Activated CD4-positive, alpha-beta T cell treated with anti-CD3 and anti-CD28 coated beads for 1 hour (primary cell): ENCODE measurements at places on chromosomes 7 and 10.

DNA sequence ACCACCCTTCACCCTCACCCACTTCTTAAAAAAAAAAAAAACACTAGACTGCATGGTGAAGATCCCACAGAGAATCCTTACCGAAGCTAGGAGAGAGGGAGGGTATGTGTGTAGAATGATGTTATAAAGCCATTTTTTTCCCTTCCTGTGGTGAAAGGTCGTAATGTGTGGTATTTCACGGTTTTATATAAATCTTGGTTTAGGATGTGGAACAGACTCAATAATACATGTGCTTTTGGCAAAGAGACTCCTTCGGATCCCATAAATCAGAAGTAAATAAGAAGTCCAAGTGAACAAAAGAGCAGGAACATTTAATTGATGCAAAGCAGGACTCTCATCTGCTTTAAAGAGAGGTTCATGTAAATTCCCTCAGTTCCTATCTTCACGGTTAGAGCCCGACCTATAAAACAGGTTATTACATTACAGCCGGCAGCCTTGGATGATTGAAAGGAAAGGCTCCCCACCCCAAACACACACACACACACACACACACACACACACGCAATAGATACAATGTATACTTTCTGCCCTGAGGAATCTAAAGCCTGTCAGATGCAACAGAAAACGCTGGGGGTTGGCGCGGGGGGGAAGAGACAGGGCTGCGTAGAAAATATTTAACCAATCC is 8.8 kb downstream of the DLX5 start:
- no peak for DNase-seq

GRCh38 chr10:110825508-110825907 is 46.2 kb upstream of the PDCD4 start:
- no peak for DNase-seq

- no peak for DNase-seq
Observed at GRCh38 chr10:34374356-34375045, 440.6 kb downstream of the PARD3 start.

GRCh38 chr10:99993701-99994689 is 15.8 kb downstream of the DNMBP start:
- peak; percentile 23 for DNase-seq

DNA sequence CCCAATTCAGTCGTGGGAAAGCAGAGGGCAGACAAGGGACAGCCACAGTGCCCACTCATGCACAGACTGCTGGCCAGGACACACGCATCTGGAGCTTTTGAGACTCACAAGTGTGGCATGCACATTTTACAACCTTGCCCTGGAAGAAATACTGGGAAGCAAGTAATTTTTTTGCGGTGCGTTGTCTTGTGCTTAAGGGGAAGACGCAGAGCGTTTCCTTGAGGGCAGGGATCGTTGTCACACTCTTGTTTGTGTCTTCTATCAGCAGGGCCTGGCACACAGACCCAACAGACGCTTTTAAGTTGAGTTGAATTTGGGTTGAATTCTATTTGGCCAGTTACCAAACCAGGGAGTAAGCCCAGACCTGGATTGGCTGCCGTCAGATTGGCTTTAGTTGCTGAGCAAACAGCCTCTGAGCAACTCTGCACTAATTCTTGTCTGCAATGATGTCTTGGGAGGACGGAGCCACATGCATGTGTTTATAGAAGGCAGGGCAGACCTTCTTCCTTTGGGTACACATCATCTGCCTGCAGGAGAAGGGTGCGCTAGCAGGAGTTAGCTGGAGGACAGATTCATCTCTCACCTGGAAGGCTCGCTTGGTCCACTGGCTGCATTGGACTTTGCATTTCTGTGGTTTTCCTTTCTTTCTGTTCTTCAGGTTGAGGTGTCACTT is 38.4 kb downstream of the IL2RA start:
- DNase-seq: no peak

DNA sequence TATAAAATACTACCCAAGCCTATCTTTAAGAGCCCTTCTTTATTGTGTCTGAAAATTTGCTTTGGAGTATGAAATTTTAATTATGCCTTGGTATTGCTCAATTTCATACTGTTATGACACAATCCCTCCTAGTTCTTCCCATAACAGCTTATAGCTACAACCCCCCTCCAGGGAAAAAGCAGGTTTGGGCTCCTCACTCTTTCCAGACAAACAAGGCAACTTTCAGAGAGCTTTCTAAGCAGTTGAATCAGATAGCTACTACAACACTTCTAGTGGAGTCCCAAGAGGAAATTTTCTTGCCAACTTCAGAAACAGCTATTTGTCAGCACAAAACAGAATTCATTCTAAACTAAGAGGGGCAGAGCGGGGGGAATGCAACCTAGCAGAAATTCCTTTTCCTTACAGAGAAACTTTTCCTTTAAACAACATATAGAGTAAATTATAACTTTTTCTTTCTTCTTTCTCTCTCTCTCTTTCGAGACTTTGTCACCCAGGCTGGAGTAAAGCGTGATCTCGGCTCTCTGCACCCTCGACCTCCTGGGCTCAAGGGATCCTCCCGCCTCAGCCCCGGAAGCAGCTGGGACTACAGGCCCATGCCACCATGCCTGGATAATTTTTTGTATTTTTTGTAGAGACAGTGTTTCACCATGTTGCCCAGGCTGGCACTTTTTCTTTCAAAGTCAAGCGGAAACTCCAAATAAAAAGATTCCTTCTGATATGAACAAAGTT is 26.0 kb upstream of the JMJD1C start:
- DNase-seq: no peak

DNA sequence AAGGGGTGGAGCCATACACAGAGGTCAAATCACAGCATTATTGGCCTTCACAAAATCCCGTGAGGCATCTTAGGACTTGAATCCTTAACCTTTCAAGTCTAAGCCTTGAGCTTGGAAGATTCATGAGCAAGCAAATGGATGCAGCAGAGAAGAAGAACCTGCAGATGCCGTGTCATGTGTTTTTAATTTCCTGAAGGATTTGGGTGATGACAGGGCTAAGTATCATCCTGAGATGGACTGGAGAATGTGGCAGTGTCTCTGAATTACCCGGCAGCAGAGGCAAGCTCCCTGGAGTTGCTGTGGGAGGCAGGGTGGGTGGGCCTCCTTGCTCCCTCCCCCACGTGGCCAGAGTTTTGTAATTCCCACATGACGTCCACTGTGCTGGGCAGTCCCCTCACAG is 50.8 kb downstream of the GCC1 start:
- DNase-seq: no peak

GRCh38 chr7:125930848-125931247 is 1001.2 kb upstream of the POT1 start:
- DNase-seq: no peak

DNA sequence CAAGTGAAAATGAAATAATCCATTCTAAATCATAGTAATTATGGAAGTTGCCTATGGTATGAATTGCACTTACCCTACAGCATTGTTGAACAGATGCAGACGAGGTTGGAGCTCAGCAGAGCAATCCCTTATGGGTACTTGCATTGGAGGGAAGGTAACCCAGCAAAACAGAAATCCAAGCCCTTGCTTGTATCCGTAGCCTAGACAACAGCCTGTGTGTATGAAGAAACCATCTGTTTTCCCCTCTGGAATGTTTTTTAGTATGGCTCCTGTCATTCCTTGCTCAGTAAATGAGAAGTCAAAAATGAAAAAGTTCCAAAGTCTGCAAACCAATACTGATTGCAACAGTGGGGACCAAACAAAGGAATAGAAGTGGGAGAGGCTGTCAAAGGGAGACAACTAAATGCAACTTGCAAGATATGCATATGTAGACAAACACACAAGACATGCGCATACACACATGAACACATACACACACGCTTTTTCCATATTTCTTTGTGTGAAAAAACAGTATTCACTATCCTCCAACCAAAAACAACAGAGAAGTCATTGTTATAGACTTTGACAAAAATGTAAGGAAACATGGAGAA is 260.8 kb downstream of the DYNC1I1 start:
- DNase-seq: no peak

DNA sequence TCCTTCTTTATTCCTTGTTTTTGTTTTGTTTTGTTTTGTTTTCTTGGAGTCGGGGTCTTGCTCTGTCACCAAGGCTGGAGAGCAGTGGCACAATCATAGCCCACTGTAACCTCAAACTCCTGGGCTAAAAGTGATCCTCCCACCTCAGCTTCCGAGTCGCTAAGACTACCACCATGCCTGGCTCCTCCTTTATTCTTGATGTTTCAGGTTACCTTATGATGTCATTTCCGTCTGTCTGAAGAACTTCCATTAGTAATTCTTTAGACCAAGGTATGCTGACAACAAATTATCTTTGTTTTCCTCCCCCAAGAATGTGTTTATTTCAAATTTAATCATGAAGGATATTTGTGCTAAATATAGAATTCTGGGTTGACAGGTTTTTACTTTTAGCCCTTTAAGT is 18.1 kb upstream of the ATAD1 start:
- no peak for DNase-seq
